Transverse colon (tissue), 4 donors: ENCODE measurements at places on chromosomes 13 and 19. TPM values are rescaled to one million over a fixed set of nuclear protein-coding genes. Genes with fewer than 3 reads are reported as not detected.
A peak's percentile ranks its signal among the peaks of the same experiment; 100 is the strongest.

DNA sequence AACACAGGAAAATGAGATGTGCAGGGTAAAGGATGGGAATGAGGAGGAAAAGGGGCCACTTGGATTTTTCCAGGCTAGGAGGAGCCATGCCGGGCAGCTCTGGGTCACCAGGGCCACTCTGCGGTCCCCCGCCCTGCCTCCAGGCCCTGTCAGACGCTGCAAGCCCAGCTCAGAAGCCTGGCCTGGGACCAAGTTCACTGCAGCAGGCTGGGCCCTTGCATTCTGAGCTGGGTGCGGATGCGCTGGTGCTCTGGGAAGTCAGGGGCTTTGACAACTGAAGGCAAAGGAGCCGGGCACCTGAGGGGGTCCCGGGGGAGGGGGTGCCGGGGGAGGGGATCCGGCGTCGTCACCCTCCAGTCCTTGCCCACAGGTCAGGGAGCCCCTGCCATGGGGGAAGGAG, 77.5 kb downstream of the WTIP start:
- no peak for DNase-seq

- no peak for DNase-seq
Measured at GRCh38 chr19:1782521-1782920, 29.2 kb downstream of the ONECUT3 start.

DNA sequence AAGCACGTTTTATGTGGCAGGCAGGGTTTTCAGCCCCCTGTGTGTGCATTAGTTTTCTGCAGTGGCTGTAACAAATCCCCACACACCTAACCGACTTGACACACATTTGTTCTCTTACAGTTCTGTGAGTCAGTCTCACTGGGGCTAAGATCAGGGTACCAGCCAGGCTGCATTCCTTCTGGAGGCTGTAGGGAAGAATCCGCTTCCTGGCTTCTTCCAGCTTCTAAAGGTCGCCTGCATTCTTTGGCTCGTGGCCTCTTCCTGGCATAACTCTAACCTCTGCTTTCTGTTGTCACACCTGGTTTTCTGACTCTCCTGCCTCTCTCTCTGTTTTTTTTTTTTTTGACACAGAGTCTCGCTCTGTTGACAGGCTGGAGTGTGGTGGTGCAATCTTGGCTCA, 6.4 kb downstream of the ELSPBP1 start:
- no peak for DNase-seq

The USHBP1 gene
- total RNA-seq, result 1.2 TPM

DNA sequence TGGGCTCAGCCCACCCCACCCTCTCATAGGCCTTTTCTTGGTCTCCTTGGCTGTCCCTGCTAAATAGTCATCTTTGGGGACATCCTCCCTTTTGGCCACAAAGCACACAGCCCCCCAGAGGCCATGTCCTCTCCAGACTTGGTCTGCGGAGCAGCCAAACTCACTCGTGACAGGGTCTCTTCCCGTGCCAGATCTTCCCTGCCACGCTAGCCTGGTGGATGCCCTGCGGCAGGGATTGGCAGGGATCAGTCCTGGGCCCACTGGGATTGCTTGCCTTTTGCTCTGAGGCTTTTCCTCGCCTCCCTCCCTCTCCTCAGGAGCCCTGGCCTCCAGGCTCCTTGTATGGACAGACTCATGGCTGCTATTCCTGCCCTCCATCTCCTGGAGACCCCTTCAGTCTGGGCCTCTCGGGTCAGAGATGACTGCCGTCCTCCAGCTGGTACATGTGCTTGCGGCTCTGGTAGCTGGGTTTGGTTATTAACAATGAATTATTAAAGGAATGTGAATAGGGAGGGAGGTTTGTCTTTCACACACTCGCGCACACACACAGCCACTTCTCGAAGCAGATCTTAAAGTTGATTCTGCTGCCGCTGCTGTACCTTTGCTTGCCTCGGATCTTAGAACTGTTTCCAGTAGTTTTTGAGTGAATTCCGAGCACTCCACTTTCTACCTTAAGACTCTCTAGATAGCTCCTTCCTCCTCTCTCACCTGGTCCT, 45.1 kb downstream of the NFIX start:
- DNase-seq, result no peak

GRCh38 chr13:45879666-45880065, 28.1 kb upstream of the SIAH3 start:
- peak; percentile 10 for DNase-seq

GRCh38 chr13:41614671-41615527, 157.5 kb downstream of the RGCC start:
- no peak for DNase-seq

DNA sequence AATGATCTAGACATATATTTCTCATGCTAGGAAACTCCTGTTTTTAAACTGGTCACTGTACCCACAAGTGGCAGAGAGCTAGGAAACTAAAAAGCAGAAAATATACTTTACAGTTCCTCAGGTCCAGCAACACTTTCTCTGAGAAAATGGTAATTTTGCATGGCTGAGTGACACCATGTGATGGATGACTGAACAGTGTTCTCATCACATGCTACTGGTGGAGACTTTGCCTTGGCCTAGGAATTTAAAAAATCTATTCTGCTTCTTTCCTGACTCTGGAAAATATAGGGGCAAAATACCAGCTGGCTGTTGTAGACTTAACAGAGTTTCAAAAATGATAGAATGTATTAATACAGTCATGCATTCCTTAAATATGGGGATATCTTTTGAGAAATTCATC, 50.0 kb downstream of the LATS2 start:
- DNase-seq, result no peak

DNA sequence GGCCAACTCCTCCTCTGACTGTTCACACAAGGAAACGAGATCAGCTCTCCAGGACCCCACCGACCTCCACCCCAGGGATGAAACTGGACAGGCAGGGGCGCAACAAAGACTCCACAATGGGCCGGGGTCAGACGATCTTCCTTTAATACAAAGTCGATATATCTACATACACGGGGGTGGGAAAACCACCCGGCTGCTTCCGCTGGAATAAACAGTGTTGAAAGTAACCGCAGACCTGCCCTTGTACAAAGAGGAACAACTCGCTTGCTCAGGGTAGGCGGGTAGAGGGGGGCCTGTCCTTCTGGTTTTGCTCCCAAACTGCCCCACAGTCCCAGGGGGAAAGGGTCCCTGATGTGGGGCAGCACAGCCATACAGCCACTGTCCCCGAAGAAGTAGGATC, 135.2 kb downstream of the PTPRS start:
- no peak for DNase-seq

DNA sequence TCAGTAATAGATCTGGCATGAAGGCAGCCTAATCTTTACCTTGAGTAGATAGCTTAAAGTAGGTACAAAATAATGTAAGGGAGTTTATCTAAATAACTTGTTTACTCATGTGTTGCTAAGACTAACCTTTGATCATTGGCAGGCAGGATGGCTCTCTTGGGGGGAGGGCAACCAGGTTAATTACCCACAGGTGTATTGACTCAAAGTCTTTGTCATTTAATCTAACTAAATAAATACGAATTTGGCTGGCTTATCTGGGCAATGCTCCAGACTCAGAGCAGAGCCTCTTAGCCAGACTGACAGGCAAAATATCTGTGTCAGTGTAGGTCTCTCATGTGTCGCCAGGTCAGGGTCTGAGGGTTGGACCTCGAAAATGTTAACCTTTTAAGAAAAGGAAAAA, 283.4 kb upstream of the KLHL1 start:
- peak; percentile 66 for DNase-seq

DNA sequence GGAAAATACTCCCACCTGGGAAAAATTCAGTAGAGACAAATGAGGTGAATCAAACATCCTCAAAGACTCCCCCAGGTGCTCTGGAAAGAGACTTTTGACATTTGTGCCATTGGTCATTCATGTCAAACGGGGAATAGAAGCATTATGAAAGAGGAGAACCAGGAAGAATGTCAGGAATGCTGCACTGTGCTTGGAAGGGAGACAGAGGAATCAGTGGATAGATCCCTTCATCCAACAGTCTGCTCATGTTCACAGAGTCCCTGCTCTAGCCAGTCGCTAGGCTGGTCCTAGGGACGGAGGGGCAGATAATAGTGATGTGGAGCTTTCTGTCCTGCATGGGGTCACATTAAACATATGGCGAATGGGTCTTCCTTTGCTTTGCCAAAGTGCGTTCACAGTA, 384.4 kb downstream of the FGF9 start:
- DNase-seq, result no peak

DNA sequence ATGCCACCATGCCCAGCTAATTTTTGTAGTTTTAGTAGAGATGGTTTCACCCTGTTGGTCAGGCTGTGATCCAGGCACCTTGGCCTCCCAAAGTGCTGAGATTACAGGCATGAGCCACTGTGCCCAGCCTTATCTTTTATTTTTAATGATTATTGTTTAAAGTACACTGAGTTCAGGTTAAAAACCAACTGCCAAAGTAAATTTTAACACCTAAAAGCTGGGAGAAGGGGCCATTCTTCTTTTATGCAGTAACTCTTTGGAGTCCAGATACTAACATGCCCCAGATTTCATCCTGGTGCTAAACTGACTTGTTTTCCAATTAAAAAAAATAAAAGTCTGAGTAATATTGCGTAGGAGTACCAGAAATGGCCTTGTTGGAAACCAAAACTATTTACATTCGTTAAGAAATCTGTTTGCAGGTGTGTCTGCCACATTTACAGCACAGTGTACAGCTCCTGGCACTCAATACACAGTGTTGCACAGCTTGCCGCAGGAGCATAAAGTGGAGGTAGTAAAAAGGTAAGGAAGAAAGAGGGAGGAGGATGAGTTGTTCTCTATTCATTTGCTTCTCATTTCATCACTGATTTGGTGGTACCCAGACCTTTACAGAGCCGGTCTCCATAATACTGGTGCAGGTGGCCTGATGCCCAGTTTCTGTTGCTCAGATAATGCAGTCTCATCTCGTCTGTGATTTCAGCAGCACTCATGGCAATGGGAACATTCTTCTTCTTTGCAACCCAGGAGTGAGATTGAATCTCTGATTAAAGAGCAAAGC, 108.9 kb downstream of the PCCA start:
- DNase-seq, result peak; percentile 46

The LHB gene
- 1.4 TPM for total RNA-seq

The ZNF229 gene
- total RNA-seq, result 7.1 TPM

GRCh38 chr19:12090807-12091206, 26.3 kb downstream of the ZNF844 start:
- peak; percentile 58 for DNase-seq

DNA sequence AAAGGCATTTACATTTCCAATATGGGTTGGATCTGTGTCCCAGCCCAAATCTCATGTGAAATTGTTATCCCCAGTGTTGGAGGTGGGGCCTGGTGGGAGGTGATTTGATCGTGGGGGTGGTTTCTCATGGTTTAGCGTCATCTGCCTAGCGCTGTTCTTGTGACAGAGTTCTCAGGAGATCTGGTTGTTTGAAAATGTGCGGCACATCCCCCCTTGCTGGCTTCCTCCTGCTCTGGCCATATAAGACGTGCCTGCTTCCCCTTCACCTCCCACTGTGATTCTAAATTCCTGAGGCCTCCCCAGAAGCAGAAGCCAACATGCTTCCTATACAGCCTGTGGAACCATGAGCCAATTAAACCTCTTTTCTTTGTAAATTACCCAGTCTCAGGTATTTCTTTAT, 126.2 kb upstream of the FNDC3A start:
- DNase-seq, result no peak

- DNase-seq, result no peak
Measured at GRCh38 chr13:71789693-71790329, 77.2 kb downstream of the DACH1 start.

- no peak for DNase-seq
Measured at GRCh38 chr13:37342205-37342604, 236.7 kb upstream of the CSNK1A1L start.

The ZNF613 gene
- 24.9 TPM for total RNA-seq

The SHISA7 gene
- total RNA-seq, result 0.75 TPM

- no peak for DNase-seq
Measured at GRCh38 chr13:44978328-44978727, 10.9 kb downstream of the NUFIP1 start.

The ZNF57 gene
- 13.5 TPM for total RNA-seq

The KCNN1 gene
- 1.6 TPM for total RNA-seq

GRCh38 chr19:313169-313987, 22.2 kb upstream of the PLPP2 start:
- no peak for DNase-seq

The ERVK3-1 gene
- 23.9 TPM for total RNA-seq

DNA sequence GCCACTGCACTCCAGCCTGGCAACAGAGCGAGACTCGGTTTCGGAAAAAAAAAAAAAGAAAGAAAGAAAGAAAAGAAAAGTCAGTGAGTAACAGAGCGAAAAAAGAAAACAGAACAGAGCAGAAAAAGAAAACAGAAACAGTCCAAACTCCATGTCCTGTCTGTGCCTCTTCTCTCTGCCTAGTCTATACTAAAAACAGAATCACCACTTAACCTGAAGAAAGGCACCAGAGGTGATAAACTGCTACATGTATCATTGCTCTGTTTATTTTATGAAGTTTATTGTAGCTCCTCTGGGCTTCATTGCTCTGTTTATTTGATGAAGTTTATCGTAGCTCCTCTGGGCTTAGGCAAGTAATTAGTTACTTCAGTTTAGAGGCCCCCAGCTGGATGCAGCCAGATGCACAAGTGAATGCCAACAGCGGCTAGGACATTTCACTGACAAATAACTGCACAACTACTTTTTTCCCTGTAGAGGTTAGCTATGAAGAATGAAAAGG, 39.2 kb downstream of the TBC1D4 start:
- DNase-seq, result peak; percentile 21

DNA sequence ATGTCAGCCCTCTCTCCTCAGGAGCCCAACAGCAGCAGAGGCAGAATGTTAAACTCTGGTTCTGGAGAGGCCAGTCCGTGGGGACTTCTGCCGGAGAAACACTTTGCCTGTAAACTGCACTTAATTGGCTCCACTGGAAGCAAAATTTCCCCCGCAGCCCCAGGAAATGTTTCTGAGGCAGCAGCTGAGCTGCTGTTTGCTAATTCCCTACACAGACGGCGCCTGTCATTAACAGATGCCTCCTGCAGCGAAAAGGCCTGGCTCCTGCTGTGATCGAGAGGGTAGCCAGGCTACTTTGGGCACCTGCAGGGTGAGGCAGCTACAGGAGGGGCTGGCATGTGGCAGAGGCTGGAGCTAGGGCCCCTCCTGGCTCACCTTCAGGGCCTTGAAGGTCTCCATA, 5.2 kb upstream of the TM6SF2 start:
- DNase-seq, result no peak

The DUXA gene
- not detected for total RNA-seq

GRCh38 chr13:37601648-37602440, 3.3 kb upstream of the POSTN start:
- no peak for DNase-seq

DNA sequence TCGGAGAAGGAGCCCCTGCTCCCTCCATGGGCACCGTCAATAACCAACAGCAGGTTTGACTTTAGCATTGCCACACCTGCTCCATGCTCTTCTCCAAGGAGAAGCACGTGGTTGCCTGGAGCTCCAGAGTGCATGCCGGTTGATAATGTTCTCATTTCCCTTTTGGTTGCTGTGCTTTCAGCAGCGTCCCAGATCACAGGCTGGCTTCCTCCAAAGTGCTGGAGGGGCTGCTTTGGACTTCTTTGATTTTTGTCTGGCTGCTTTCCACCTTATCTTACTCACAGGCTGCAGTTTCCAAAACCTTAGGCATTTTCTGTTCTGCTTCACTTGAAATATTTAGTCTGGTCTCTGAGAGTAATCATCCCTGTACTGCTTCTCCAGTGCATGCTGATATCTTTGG, 123.8 kb upstream of the IRS2 start:
- DNase-seq, result no peak

The PLIN4 gene
- total RNA-seq, result 33.7 TPM
